NCI-H1436 (cell line): ENCODE measurements at places on chromosomes 1 and 21.

- DNase-seq = no peak
These were observed 544.8 kb downstream of the NUF2 start for GRCh38 chr1:163866564-163866963.

DNA sequence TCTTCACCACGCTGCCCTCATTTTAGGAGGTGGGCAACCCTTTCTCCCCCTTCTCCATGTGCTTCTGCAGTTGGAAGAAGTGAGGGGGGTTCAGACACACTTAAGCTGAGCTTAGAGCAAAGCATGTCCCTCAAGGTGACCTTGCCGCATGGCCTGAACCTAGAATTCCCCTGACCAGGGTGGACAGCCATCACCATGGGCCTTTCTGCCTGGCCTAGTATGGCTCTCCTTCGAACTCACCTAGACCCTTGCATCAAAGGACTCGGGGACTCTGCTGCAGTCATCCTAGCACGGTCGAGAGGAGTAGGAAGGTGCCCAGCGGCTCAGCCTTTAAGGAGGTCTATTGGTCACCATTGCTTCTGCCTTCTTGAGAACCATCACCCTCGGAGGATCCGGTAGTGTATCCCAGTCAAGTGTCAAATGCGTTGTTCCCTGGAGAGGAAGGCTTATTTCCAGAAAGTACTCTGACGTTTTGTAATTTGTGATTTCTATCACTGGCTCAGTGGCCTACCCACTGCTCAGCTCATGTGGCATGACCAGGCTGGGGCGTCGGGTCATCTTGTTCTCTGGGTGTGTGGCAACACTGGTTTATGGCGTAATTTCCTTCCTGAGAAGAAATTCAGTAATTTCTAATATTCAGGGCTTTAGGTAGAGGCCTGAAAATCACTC, at the start of gene KCNE1:
Gene KCNE1 (minus strand): TSS at position 424 of the 669 bp plus-strand sequence. CDS start 62,576 bp downstream, outside the sequence.
- DNase-seq = no peak

DNA sequence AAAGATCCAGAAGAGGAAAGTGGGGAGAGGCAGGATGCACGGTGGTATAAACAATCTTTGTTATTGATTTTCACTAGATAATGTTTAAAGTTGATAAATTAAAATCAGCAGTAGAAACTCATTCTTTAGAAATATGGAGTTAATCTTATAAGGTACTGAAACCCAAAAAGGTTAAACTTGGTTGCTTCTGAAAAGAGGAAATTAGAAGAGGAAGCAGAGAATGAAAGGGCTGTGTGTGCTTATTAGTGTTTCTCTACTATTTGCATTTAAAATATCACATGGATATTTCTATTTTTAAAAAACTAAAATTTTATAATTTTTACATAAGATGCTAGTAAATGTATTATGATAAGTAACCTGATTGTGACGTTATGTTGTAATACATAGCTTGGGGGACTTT, 24.4 kb downstream of the C1orf141 start:
- DNase-seq = no peak

DNA sequence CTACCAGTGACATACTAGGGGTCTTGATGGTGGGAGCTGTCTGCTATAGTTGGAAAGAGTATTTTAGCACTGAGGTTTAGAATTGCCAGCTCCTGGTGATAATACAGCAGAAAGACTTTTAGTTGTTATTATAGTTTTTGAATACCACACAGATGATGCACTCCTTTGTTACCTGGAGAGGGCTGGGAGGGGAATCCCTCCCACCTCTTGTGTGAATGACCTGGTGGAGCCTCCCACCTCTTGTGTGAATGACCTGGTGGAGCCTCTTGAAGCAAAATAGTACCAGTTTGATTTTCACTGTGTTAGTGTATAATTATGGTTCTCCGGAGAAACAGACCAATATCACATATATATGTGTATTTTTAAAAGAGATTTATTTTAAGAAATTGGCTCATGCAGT, 3.3 kb downstream of the DISP1 start:
- DNase-seq = no peak

DNA sequence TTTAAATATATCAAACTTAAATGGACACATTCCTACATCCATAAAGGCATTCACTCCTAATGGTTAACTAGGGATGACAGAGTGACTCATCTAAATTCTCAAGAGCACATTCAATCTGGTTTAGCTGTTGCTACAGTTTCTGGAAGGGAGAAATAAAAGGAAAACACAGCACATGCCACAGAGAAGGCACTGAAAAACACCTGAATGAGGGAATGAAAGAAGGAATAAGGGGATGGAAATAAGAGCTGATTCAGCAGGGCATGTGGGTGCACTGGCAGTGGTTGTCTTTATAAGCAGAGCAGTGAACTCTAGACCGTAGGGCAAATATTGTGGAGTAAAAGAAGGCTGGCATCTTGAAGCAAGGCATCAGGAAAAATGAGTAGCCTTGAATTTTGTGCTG, 79.3 kb downstream of the LHX4 start:
- no peak for DNase-seq

DNA sequence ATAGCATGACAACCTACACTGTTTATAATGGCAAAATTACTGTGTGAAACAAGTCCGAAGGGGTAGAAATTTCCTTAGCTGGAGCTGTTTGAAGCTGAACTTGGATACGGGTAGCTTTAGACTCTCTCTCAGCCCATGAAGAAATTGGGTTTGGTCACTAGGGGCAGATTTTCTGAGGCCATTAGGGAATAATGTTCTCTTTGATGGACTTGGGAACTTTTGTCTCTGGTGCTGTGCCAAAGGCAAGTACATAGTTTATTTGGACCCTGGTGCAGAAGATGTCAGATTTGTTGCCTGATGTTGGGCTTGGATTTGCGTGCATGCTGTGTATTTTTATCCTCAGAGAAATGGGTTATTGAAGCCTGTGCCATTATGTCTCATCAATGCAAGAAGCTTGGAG, 109.6 kb downstream of the VPS13D start:
- DNase-seq = no peak

DNA sequence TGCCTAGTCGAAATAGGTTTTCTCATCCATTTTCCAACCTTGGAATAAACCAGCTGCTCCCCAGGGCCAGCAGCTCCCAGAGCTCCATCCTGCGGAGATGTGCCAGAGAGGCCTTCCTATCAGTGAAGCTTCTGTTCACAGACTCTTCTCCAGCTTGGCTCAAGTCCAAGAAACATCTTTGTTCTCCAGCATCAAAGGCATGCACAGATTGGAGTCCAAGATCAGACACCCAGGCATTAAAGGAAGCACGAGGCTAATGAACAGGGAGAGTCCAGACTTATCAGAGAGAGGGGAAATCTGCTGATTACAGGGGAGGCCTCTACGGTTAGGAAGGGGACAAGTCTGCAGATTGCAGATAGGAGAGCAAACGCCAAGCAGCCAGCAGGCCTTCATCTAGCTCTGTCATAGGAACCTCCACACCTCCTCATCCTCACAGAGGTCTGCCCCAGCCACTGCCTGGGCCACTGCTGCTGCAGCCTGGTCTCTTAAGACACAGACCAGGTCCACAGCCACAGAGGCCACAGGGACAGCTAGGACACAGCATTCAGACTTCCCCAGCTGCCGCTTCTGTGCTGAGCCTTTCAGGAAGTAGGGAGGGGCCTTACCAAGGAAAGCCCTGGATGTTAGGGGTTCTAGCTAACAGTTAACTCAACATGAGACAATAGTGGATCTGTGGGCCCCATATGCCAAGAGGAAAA, 3.4 kb downstream of the PRR9 start:
- DNase-seq = no peak

DNA sequence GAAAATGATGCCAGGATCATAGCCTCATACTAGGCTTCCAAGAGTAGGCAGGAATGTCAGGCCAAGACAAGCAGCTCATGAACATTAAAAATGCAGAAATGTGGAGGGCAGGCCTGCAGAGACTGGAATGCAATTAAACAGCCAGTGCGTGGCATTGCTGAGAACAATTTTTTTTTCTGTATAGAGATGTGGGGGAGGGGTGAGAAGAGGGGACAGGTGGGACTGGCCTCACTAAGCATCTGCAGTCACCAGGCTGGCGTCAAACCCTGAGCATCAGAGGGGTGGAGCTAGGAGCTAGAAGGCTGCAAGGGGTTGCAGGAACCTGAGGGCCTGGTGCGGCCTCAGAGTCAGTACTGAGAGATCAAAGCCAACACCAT, 114.1 kb downstream of the TNR start:
- no peak for DNase-seq

DNA sequence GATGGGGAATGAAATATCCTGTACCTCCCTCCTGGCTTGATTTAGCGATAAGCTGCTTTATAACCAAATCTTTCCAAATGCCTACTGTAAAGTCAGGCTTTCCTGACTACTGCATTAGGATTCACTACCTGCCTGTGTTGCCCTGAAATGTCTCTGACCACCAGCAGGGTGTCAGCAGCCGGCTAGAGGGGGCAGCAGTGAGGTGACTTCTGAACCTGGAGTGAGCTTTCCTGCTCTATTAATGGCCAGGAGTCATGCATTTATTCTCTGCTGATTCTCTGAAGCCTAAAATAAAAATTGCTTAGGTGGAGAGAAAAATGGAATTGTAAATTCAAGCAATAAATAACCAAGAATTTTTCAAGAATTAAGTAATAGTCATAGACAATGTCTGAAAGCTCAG, 2.5 kb downstream of the BACE2 start:
- no peak for DNase-seq

DNA sequence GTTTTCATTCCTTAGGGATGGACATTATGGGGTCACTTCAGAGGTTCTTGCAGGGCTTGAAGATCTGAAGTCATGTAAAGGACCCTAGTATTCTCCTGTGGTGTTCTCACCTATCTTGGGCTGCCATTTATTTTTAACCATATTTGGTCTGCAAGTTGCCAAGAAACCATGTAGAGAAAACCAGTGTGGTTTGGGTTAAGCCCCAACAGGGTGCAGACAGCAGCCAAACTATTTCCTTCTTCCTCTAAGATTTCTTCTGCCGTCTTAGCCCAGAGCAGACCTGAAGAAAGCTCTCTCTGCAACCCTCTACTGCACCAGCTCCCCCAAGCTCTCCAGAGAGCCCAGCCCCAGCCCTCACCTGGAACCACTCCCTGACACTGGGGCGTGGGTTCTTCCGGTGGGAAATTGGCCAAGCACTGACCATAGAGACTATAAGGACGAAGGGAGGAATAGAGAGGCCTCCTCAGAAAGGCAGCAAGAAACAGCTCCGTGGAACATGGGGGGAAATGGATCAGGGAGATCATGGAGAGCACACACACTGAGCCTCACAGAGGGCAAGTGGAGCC, 136.6 kb downstream of the SYF2 start:
- no peak for DNase-seq

- no peak for DNase-seq
These were observed 22.7 kb downstream of the RHBG start for GRCh38 chr1:156391701-156392100.

- DNase-seq = no peak
These were observed 2.4 kb downstream of the MAB21L3 start for GRCh38 chr1:116113615-116114014.

GRCh38 chr1:46940307-46940706, 969 bp downstream of the CYP4A11 start:
- no peak for DNase-seq

DNA sequence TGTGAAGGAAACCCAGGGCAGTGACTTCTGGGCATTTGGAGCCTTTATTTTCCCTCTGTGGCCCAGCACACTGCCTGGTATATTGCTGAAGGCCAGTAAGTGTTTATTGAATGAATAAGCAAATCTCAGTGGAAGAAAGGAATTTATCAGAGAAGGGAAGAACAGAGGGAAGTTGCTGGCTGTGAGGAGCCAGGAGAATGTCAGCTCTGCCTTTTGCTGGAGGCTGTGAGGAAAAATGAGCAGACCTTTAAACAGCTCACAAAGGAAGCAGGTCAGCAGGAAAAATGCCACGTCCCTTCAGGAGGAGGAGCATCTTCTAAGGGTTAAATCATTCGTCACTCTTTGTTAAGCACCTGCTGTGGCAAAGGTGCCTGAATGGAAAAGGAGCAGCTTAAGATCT, 75.9 kb downstream of the GIPC2 start:
- no peak for DNase-seq

- no peak for DNase-seq
These were observed 109.7 kb downstream of the TSEN15 start for GRCh38 chr1:184161071-184161698.

- no peak for DNase-seq
These were observed 28.3 kb upstream of the VPS13D start for GRCh38 chr1:12201352-12202189.

DNA sequence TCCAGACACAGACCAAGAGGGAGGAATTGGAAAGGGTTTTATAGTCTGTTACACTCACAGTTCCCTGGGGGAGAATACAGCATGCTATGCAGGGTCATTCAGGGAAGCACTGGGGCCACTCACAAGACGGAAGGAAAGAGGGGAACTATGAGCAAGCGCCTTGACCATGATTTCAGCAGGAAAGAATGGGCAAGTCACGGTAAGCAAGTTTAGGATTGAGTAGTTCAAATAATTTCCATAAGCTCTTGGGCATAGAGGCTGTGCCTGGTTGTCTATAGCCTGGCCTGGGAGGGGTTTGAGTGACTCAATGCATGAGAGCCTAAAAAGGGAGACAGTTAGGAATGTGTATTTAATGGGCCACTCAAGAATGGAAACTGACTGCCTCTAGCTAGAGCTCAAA, 176.7 kb downstream of the TTLL7 start:
- no peak for DNase-seq

- no peak for DNase-seq
These were observed 1177.6 kb downstream of the PLA2G4A start for GRCh38 chr1:188006354-188006753.

- DNase-seq = no peak
These were observed 459.2 kb upstream of the RUNX1 start for GRCh38 chr21:35508139-35508888.

- no peak for DNase-seq
These were observed 359.8 kb downstream of the LTN1 start for GRCh38 chr21:28632755-28633408.

DNA sequence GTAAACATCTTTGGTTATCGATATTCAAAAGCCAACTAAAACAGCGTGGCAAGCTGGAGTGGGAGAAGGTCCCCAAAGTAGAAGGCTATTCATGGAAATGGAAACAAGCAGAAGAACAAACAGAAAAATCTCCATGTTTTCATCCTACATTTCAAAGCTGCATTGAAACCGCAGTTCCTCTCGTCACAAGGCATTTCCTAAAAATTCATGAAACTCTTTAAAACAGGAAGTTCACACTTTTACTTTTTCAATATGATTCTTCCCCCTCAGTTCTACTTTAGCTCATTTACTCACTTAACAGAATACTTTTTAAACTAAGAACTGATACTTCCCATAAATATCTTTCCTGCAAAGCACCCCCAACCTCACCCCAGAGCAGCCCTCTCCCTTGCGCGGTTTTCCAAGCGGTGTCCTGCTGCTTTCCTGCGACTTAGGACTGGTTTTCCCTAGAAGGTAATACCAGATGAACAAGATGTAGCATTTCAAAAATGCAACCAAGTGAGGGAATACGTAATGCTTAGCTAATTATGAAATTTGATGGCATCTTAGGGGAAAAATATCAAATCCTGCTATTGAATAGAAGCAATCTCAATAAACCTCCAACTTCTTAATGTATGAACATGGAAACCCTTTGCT, 228.3 kb upstream of the PKN2 start:
- DNase-seq = no peak

GRCh38 chr1:119336848-119337247, 31.7 kb upstream of the HAO2 start:
- DNase-seq = no peak
